ENCODE measurements at places on chromosomes 3 and 15.

- peak; percentile 44 for DNase-seq
These were observed 111.5 kb downstream of the ZNF609 start for GRCh38 chr15:64571857-64572291.

DNA sequence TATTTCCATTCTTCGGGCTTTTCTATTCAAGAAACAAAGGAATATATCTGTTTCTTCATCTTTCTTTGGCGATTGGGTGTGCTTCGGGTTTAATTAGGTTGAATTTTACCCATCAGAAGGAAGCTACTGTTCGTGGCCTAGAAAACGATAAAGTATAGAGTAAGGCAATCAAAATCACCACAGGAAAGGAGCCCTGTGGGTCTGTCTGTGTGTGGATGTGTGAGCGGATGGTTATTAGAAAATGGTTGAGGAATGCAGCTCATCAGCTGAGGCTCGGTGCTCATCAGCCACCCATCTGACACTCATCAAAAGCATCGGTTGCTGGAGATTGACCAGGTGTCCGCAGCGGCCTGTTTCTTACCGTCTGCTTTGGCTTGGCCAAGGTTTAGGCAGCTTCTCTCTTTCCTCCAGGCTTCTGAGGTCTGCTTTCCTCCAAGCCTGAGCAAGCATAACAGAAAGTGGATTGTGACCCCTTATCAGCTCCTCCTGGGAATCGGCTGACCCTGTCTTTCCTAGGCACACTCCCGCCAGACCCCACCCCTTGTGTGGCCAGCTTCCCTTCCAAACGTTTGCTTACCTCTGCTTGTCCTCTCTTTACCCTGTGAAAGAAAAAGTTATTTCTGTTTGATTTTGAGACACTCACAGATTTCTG lies 17.6 kb upstream of the ISLR start:
- no peak for DNase-seq

GRCh38 chr3:174232658-174233429 lies 626.3 kb upstream of the NAALADL2 start:
- no peak for DNase-seq

DNA sequence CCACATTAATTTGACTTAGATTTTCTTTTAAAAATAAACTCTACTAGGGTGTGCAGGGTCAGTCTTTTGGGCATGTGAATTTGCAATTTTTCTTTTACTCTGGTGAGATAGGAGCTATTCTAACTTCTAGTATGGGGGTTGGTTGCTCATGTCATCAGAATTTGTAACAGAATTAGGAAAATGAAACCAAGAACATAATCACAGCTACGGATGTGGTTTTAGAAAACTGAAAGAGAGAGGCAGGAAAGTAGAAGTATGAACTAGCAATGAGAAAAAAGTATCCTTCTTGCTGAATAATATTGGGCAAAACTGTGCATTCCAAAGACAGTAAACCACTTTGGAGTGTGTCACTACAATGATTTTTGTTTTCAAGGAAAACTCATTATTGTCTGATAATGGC lies 43.3 kb downstream of the ADPGK start:
- DNase-seq = peak; percentile 94

- DNase-seq = no peak
These were observed 801.9 kb downstream of the PLOD2 start for GRCh38 chr3:145359040-145359439.

- DNase-seq = peak; percentile 97
These were observed 6.1 kb upstream of the DUSP7 start for GRCh38 chr3:52062505-52062904.

DNA sequence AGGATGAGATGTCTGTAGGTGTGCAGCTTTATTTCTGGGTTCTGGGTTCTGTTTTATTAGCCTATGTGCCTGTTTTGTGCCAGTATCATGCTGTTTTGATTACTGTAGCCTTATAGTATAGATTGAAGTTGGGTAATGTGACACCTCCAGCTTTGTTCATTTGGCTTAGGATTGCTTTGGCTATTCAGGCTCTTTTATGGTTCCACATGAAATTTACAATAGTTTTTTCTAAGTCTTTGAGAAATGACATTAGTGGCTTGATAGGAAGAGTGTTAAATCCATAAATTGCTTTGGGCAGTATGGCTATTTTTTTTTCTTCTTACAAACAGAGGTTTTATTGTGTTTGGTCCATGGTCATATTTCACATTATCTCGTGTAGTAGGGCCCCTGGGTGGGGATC lies 285.8 kb upstream of the GADL1 start:
- DNase-seq = no peak

DNA sequence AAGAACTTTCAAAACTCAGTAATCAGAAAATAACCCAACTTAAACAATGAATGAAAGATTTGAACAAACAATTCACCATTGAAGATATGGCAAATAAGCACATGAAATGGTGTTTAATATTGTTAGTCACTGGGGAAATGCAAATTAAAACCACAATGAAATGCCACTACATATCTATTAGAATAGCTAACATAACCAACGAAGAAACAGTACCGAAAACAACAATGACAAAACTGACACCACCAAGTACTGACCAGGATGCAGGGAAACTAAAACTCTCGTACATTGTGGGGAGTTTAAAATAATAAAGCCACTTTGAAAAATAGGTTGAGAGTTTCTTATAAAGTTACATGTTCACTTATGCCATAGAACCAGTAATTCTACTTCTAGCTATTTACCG lies 69.1 kb downstream of the KBTBD8 start:
- no peak for DNase-seq
